CD4-positive, alpha-beta T cell treated with Interleukin-2 at 100 ng/mL for 4 hours (primary cell): ENCODE measurements at places on chromosomes 2 and 18.

- no peak for DNase-seq
Observed at GRCh38 chr2:164688896-164689419, 67.7 kb upstream of the GRB14 start.

GRCh38 chr2:226720948-226721347 lies 78.7 kb downstream of the IRS1 start:
- no peak for DNase-seq

DNA sequence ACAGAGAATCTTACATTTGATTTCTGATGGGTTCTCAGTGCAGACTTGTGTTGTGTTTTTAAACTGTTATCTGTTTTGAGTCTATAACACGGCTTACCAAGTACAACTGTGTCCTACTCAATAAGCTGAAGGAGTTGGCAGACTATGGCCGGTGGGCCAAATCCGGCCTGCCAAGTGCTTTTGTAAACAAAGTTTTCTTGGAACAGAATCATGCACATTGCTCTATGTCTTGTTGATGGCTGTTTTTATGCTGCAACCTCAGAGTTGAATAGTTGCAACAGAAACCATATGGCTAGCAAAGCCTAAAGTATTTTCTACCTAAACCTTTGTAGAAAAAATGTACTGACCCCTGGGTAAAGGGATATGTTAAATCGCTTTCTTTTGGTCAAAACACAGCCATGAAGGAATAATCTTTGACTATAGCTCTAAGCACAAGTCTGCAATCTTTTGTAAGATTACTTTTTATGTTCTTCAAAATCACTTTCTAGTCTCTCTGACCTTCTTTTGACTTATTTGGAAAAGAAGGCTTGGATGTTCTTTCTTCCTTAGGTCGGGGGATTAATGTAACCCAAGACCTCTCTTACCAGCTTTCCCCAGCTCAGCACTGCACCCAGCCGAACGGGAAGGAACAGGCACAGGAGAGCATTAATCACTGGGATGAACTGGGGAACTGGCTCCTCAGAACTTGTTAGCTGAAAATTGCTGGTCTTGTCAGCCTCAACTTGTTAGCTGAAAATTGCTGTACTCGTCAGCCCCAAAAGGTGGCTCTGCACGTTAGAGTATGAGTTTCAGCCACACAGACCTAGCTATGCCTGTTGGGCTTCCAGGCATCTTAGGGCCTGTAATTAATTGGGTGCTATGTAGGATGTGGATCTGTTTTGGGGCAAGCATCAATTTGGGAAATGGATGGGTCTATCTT lies 75.4 kb downstream of the CD8B2 start:
- no peak for DNase-seq

DNA sequence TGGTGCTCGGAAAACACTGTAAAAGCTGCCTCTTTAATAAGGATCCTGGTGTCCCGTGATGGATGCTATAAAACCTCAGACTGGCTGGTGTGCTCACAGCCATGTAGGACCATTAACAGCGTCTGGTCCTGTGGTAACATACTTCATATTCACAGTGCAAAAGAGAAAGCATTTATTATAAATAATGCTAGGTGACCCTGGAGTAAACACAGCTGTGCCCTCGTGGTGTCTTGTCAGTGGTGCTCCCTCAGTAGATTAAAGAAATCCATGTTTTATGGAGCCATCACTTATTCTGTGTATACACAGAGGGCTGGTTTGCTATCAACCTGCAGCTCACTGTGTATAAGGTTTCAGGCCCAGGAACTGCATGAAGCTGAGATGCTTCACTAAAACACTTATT lies 106.9 kb downstream of the CDK15 start:
- DNase-seq: no peak

DNA sequence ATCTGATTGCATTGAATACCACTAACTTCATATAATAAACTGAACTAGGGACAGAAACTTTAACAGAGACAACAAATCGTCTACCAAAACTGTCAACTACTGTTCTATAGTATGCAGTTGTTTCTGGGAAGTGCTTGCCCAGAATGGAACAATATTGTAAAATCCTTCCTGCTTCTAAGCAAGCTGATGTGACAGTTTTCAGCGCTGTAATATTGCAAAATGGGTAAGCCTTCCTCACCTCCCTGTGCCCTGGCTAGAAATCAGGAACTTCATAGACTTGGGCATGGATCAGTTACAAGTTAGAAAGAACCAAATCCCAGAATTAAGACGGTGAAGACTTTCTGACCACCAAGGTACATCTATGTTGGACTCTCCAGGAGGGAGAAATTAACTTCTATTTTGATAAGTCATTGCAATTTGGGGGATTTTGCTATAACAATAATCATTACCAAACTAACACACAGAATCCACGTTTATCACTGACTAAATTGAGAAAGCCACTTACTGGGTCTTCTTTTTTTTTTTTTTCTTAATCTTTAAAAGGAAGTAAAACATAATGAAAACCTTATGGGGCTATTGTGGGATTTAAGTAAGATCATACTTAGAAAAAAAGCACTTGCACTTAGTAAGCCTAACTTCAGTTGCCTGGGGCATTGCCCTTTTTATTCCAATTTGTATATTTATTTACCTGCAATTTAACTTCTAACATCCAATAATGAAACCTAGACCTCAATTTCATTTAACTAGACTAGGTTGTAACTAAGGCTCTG lies 261.5 kb downstream of the TRIB2 start:
- DNase-seq: no peak

DNA sequence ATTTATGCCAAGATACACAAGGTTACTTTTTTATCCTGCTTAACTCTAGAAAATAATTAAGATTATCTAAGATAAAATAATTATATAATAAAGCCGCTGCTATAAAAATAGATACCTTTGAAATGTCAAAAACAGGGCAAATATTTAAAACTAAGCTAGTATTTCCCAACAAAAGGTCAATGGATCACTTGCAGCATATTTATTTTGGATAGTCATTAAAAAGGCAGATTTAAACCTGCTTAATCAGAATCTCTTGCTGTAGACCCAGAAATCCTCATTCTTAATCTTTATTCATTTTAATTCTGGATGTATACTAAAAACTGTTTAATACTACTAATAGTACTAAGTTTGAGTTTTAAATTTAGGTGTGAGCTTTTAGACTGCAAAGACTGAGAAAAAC lies 139.0 kb upstream of the CWC22 start:
- DNase-seq: no peak

DNA sequence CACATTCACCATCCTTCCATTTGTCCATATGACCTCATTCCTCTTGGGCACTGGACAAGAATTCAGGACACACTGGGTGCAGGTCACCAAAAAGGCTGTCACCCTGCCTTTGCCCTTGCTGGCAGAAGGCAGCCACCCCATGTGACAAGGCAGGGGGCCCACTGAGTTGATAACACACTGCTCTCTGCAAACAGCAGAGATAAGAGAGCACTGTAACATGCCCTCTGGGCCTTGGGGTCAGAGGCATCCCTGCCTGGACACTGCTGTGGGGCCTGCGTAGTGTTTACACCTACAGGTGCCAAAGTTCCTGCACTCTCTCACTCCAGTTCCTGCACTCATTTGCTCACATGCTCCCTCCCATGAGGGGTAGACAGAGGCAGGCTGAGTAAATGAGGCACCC lies 344.7 kb upstream of the TCF4 start:
- DNase-seq: no peak

GRCh38 chr2:112645310-112646101 lies at the start of gene SLC20A1:
Gene SLC20A1 (plus strand): TSS chr2:112645939. CDS start chr2:112646829, 890 bp downstream.
- peak; percentile 98 for DNase-seq

- no peak for DNase-seq
Observed at GRCh38 chr2:229152674-229153073, 118.4 kb downstream of the PID1 start.

- DNase-seq: no peak
Observed at GRCh38 chr2:26184121-26184520, 11.2 kb downstream of the GAREM2 start.

DNA sequence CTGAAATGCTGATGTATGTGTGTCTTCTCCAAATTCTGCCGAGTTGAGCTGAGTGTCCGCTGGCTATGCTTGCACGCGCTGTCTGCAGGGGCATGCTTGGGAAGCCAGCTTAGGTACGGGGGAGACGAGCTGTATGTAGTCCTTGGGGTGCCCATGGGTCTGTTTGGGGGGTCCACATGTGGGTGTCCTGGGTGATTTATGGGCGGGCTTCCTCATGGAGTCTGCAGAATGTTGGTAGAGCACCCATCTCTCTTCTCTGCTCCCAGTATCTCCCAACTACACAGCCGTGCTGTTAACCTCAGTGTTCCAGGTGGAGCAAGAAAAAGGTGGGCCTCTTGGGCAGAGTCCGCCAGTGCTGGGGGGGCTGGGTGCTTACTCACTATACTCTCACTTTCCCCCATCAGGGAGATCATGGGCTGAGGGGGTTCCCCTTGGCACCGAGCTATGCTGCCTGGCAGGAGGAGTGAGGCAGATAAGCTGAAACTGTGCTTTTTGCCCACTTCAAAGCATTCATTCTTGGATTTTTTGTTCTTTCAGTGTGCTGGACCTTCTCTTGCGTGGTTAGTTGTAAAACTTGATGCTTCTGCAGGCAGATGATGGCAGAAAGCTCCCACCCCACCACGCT lies 128.2 kb upstream of the ALKAL2 start:
- DNase-seq: no peak

- no peak for DNase-seq
Observed at GRCh38 chr2:100236166-100236565, 86.1 kb downstream of the LONRF2 start.

- no peak for DNase-seq
Observed at GRCh38 chr2:134260713-134261112, 6.8 kb downstream of the MGAT5 start.

GRCh38 chr18:14978962-14979535 lies 231.1 kb downstream of the ANKRD30B start:
- DNase-seq: no peak

- DNase-seq: no peak
Observed at GRCh38 chr2:230947908-230948365, 22.9 kb upstream of the GPR55 start.

DNA sequence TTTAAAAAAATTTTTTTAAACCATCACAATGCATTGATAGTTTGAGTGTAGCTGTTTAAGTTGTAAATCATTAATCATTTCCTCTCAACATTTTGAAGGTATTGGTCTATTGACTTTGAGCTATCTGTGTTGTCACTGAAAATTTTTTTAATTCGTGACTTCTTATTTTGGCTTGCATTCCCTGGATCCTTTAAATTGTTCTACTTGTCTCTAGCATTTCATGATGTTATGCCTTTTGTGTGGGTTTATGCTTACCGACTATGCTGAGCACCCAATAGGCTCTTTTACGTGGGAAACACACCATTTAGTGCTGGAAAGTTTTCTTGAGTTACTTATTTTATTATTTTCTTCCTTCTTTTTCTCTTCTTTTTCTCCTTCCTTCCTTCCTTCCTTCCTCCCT lies 31.2 kb upstream of the NXPH2 start:
- no peak for DNase-seq

DNA sequence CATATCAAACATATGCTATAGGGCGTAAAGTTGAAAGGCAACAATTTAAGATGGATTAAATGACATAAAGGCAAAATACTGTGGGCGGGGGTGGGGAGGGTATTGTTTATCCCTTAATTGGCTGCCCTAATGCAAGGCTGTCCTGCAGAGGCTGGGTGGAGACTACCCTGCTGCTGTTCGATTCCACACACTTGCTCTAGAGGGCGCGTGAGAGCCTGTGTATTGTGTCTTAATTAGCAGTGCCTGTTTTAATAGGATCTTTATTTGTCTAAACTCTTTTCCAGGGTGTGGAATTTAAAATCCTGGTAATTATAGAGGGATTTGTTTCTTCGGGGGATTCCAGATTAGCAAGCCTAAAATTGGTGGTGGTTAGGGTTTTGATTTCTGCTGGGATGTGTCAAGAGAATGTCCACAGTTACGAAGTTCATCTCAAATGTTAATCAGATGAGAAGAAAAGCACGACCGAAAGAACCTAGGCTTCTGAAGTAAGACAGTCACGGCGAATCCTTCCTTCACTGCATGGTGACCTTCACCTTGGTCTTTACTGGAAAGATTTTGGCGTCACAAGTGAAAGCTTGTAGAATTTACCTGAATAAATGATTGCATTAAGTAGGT lies 103.5 kb upstream of the MAP3K20 start:
- peak; percentile 35 for DNase-seq

DNA sequence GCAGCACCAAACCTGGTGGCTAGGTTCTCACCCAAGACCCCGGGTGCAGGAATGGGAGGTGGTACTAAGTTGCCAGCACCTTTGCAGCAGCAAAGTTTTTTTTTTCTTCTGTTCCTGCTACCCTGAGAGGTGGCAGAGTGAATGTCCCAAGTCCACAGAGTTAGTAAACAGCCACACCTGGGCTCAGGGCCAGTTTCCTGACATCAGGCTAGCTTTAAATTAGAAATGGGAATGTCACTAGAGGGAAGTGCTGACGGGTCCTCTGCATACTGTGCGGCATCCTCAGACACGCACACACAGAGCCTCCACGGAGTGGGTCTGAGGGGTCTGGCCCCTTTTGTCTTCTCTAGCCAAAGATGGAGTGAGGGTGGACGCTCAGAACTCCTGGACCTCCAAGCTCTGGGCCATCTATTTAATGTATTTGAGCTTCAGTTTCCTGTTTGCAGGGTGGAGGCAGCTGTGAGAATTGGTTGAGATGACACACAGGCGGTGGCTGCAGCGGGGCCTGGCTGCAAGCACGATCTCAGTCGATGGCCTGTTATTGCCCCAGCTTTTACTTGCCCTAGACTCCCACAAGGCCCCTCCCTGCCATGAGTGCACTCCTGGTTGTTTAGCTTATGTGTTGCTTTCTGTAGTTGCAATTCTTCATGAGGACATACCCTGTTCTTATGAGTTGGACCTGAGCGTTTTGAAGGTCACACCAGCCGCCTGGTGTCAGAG lies 751.4 kb upstream of the HS6ST1 start:
- DNase-seq: no peak

DNA sequence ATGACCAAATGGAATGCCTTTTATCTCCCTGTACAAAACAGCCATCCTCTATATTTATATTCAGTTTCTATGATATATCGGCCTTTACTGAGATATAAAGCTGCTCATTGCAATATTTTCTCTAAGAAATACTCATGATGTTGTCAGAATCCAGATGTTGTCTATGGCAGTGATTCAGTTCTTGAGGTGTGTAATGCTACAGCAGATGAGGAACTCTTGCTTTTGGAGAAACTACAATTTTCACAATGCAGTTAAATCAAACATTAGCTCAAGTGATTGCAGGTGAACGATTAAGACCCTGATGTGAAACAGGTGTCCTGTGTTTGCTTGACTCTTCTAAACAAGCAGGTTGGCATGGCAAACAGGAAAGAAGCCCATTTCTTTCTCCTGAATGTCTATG lies 256.2 kb upstream of the CDH20 start:
- no peak for DNase-seq

DNA sequence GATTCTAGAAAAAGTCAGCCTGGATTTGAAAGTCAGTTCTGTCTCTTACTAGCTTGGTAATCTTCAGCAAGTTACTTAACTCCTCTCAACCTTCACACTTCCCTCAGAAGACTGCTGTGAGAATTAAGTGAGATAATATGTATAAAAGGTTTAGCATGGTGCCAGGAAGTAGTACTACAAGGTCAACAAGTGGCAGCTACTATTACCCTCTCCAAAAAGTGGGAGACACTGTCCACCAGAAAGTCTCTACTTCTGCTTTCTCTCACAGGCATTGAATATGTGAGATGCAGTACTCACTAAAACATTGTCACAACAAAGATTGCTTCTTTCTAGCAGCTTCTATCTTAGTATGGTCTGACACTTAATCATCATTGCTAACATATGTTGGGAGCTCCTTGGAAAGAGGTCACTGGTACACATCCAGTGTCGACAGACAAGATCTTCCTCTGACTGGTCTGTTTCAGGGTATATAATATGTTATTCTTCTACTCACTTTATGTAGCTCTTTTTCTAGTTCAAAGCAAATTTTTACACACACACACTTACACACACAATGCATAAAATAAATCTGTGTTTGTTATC lies 47.9 kb downstream of the DOCK10 start:
- no peak for DNase-seq

GRCh38 chr2:183209395-183210028 lies 85.3 kb downstream of the NUP35 start:
- DNase-seq: no peak
